NCI-H524 (cell line): ENCODE measurements at places on chromosomes 1 and 21.

DNA sequence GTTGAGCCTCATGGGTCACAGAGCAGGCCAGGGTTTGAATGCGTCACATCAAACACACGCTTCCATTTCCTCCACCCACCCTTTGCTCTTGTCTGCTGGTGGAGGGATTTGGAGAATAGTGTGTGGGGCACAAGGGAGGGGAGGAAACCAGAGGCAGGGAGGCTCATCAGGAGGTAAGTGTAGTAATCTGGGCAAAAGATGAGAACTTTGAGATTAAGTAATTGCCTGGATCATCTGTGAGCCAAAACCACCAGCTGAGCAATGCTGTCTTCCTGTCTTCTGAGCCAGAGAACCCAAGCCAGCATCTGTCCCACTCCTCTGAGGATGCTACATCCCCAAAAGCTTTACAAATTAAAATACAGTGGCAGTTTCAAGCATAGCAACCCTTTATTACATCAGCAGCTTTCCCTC lies 45.2 kb downstream of the C8B start:
- peak; percentile 15 for DNase-seq

DNA sequence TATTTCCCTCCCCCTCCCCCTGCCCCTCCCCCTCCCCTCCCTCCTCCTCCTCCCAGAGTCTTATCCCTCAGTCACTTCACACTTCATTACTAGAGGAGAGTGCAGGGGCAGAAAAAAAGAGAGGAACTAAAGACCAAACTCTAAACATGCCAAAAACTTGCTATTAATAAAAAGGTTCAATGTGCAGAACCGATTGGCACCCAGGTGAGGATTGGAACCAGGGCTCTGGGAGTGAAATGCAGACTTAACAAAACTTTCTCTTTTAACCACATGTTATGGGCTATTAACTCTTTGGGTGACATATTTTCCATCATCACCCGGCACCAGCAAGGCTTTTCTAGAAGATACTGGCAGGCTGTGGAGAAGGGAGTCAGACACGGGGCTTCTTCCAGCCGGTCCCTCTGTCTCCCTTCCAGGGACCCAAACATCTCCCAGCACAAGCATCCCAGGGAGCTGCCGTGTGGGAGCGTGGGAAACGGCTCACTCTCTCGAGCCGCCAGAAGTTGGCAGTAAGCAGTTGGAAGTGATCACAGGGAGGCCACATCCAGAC lies 13.6 kb downstream of the NID1 start:
- DNase-seq = no peak

DNA sequence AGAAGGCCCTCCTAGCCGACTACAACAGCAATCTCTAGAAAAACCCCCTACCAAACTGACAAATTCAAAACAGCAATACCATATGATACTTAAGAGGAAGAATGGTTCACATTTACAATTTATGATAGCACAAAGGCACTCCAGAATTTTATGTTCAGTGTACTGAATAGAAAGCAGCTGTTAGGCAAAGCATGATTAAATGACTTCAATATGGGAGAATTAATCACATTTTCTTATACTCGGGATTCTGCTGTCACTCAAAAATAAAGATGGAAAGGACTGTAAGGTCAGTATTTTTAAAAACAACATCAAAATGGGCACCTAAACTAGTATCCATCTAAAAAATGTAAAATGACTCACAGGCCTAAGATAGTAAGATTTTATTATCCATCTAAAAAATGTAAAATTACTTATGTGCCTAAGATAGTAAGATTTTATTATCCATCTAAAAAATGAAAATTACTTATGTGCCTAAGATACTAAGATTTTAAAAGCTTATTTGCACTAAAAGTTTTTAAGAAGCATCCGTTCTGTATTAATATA lies 198.5 kb downstream of the SMYD3 start:
- DNase-seq = no peak

DNA sequence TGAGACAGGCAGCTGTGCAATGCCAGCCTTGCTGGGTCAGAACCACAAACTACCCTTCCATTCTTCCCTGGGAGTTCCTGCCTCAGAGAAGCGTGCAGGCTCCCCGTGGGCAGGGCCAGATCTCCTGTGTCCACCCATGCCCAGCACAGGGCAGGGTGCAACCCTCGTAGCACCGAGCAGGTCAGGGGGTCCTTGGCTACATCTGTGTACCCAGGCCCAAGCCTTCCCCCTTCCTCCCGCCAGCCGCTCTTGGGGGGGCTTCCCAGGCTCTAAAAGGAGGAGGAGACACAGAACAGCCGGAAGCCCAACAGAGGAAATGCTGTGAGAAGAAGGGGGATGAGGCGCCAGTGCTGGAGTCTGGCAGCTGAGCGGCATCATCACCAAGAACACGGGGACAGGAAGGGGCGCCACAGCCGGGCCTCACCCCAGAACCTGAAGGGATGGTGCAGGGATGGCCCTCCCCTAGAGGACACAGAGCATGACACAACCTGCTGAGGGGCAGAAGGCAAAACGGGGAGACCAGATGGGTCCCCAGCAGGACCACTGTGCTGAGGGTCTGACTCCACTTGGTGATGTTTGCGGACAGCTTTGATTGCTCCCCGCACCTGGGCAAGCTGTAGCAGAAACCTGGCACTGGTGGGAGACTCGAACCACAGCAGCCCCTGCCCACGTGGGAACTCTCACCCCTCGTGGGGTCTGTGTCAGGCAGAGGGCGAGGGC lies 233.2 kb downstream of the NPHP4 start:
- DNase-seq = no peak
